GM03348 (cell line): ENCODE measurements at places on chromosomes 12 and 14.

- no peak for DNase-seq
Observed at GRCh38 chr14:50796390-50796789, 34.6 kb downstream of the NIN start.

GRCh38 chr12:23204933-23205778 is 580.2 kb downstream of the ETNK1 start:
- peak; percentile 60 for DNase-seq

DNA sequence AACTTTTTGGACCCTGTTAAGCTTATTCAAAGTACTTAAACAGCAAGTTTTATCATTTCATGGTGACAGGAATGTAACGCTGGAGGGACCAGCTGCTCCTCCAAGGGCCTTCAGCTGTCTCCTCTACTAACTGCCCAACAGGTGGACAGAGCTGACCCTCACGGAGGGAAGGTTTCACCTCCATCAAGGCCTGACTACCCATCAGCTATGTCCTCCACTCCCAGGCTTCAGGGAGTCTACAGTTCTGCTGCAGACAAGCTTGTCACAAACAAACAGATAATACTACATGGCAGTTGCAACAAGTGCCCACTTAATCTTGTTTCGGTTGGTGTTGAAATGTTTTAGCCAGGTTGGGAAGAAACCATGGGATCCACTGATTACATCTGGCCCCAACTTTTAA is 175.1 kb downstream of the TTC7B start:
- DNase-seq, result no peak

GRCh38 chr14:84864548-84865271 is 665.2 kb upstream of the FLRT2 start:
- DNase-seq, result no peak

GRCh38 chr12:3125674-3126073 is 48.5 kb downstream of the TSPAN9 start:
- DNase-seq, result no peak

DNA sequence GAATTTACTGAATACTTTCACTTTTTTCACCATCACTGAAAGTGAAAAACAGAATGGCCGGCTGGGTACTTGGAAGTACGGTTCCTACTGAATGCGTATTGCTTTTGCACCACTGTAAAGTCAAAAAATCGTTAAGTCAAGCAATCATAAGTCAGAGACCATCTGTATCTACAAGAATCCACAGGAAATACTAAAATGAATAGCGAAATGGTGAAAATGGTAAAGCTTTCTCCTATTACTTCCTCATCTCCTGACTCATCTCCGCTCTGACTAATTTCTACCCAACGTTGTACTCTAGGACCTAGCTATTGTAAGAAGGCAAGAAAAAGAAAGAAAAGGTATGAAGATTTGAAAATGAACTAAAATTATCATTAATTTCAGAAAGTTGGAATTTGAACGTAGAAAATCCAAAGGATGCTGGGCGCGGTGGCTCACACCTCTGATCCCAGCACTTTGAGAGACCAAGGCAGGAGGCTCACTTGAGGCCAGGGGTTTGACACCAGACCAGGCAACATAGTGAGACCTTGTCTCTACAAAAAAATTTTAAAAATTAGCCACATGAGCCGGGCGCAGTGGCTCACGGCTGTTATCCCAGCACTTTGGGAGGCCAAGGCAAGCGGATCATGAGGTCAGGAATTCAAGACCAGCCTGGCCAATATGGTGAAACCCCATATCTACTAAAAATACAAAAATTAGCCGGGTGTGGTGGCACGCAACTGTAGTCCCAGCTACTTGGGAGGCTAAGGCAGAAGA is 5.3 kb upstream of the CDCA4 start:
- no peak for DNase-seq

- no peak for DNase-seq
Observed at GRCh38 chr14:94710731-94711130, 59.2 kb downstream of the GSC start.

GRCh38 chr14:83473416-83474235 is 1940.0 kb upstream of the SEL1L start:
- DNase-seq, result peak; percentile 6

- no peak for DNase-seq
Observed at GRCh38 chr14:22226381-22226780, 362.6 kb downstream of the DAD1 start.

- DNase-seq, result no peak
Observed at GRCh38 chr14:94867946-94868771, 98.2 kb upstream of the GSC start.

- DNase-seq, result peak; percentile 90
Observed at GRCh38 chr12:123398550-123399254, 14.8 kb downstream of the KMT5A start.

DNA sequence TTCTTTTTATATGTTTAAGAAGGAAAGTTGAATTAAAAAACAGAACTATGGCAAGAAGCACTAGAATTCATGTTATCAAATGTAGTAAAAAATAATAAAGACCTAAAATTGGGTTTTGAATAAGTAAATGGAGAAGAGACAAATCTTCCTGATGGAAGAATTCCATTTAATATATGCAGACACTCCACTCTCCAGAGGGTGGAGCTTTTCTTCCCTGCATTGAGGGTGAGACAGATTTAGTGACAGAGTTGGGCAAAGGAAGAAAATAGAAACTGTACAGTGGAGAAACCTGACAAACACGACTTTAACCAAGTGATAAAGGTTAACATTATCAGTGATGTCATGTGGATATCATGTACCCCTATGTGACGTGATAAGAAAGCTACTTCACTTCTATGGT is 217.6 kb downstream of the PRKD1 start:
- no peak for DNase-seq

- DNase-seq, result no peak
Observed at GRCh38 chr12:95179011-95179410, 38.3 kb downstream of the FGD6 start.

DNA sequence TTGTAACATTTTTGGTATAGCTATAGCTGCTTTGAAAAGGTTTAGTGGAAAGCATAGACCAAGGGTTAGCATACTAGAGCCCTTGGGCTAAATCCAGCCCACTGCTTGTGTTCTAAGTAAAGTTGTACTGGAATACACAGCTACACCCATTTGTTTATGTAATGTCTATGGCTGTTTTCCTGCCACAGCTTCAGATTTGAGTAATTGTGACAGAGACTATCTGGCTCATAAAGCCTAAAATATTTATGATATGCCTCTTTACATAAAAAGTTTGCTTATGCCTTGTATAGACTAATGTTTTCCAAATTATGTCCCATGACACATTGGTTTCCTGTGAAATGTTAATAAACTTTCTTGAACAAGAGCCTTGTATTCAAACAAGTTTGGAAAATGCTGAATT is 234.8 kb upstream of the ATP2B1 start:
- no peak for DNase-seq

GRCh38 chr12:123391546-123392343 is 7.8 kb downstream of the KMT5A start:
- DNase-seq, result no peak

DNA sequence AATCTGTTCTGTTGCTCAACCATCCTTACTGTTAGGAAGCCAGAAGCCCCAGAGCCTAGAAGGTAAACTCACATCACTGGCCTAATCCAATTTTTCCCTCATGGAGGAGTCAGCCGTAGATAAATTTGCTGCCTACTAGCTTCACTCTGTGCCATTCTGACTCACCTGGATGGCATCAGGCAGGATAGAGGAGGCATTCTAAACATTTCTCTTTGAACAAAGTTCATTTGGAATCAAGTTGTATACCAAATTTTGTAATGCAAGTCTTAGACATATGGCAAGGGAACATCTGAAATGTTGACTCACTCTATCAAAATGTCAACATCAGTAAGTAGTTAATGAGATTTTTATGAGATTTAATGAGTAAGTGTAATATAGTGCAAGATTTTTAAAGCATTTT is 13.6 kb upstream of the TBC1D30 start:
- DNase-seq, result no peak

GRCh38 chr14:81450100-81450531 is 50.0 kb upstream of the STON2 start:
- no peak for DNase-seq

DNA sequence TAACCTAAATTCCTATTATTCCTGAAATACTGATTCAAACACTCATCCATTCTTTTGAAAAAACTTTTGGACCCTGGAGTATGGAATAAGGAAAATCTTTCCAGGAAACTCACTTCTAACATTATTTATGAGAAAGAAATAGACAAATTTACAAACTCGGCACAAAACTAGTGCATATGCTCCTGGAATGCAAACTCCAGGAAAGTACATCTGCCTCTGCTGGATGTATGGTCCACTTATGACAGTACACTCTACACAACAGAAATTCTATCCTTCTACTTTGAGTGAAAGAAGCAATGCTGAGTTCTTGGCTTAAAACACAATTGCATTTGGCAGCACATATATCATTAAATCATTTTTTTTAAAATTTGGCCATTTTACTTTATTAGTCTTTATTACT is 700.5 kb upstream of the STXBP6 start:
- DNase-seq, result no peak

DNA sequence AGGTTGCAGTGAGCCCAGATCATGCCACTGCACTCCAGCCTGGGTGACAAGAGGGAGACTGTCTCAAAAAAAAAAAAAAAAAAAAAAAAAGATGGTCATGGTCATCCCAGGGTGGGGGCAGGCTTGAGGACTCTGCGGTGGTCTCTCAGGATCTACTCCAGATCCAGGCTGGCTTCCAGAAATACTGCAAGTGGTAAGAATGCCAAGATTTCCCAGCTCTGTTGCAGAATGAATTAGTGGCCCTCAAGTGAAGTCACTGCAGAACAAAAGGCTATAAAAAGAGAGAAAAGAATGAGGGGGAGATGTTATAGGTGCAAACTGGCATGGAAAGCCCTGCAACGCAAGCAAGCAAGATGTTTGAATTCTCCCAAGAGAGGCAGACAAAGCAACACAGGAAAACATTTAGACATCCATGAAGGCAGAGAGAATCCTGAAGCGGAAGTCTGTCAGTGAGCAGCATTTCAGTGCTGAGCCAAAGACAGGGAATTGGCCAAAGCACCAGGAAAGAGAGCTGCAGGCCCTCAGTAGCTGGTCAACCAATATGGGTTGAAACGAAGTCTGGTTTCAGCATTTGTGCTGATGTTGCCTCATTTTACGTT is 31.9 kb upstream of the ETFBKMT start:
- DNase-seq, result no peak

- DNase-seq, result peak; percentile 62
Observed at GRCh38 chr14:89702073-89702875, 252.3 kb downstream of the EFCAB11 start.

DNA sequence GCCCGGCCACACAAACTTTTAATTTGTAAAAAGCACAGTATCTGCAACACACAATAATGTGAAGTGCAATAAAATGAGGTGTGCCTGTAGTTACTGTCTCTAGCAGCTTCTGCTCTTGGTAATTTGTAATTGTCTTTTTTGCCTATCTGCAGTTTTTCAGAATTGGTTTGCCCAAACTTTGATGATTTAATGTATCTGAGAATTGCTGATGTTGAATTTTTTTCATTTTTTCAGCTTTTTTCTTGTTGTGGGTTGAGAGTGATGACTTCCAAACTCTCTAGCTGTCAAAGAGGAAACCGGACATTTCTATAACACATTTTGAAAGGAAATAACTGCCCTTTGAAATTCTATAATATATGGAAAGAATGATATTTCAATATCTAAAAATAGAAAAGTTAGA is 236.9 kb downstream of the RERGL start:
- no peak for DNase-seq

DNA sequence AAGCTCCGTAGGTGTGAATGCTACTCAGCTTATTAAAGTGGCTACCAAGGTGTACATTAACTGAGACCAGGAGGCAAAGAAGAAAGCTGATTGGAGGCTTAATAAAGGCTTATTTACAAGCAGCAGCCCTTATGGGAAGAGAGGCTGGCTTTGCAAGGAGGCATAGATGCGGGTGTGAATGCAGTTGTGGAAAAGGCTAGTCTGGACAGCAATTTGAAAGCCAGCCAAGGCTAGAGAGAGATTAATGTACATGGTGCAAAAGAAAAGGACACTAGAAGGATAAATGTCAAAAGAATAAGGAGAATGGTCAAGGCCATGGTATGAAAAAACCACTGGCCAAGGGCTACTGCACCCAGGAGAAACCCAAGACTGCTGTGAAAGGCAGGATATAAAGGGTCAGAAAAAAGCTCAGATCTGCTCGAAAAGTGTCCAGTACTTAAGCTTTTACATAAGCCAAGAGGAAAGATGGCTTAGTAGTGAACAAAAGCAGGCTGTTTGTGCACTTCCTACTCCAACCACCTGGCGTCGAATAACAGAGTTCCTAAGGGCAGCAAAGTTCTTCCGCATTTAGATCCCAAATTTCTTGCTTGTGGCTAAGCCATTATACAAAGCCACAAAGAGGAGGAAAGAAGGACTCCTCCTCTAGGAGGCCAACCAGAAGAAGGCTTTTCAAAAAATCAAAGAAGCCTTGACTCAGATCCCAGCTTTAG is 24.0 kb downstream of the KLRK1 start:
- no peak for DNase-seq

DNA sequence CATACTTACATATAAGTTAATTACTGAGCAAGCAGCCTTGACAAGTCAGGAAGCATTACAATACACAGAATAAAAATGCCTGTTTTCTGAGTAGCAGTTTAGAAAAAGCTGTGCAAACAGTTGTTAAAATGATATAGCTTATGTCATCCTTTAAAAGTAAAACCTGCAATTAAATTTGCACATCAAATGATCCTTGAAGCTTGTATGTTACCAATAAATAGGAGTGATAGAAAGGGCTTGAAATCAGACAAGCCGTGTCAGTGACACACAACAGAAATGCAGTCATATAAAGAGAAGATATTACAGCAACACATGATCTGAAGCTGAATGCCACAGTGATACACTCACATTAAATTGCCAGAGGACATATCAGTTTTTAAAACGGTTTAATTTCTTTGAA is 70.0 kb downstream of the EPS8 start:
- DNase-seq, result no peak

DNA sequence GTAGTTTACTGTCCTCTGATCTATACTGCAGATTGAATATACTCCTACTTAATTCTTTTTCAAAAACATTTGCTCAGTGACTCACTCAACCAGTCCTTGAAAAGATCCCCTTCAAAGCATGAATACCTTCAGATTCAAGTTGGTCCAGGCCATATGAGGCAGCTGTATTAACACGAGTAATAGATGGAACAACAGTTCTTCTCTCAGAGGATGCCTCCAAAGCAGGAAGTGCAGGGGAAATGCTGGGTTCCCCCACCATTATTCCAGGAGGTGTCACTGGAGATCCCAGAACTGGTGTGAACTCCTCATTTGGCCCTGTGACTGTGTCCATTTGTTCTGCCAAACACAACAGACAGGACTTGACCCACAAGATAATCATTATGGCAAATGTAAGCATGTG is 20.6 kb downstream of the ARMH4 start:
- DNase-seq, result peak; percentile 14

DNA sequence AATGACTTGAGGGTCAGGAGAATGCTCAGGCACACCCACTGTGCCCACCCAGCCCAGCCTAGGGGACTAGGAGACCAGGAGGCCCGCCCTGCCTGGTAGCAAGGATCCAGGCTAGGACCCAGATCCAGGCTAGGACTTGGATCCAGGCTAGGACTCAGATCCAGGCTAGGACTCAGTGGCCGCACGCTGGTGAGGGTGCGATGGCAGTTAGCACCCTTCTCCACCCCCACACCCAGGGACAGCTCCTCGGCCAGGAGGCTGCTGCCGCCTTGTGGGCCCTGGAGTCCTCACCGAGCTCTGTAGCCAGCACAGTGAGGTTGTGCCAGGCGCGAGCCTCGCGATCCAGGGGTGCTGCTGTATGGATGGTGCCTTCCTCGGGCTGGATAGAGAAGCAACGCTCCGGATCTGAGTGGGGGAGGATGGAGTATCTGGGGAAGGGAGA is 5.1 kb downstream of the CDH24 start:
- no peak for DNase-seq
